Esophagus mucosa (tissue), 1 donor: ENCODE measurements at places on chromosomes 16 and 17. TPM values are rescaled to one million over a fixed set of nuclear protein-coding genes. Genes with fewer than 3 reads are reported as not detected.

Gene OGFOD1
- 39.0 TPM for total RNA-seq

Gene CACNG4
- 0.08 TPM for total RNA-seq

Gene C1QL1
- total RNA-seq: 0.12 TPM

Gene NUBP2
- 45.6 TPM for total RNA-seq

Gene SNTB2
- total RNA-seq: 25.2 TPM

Gene TSPOAP1
- 2.6 TPM for total RNA-seq

Gene ZNF500
- 5.2 TPM for total RNA-seq

Gene DHRS7C
- total RNA-seq: not detected

Gene CD7
- total RNA-seq: 0.80 TPM

Gene BAIAP3
- total RNA-seq: 2.0 TPM

Gene CDRT15
- not detected for total RNA-seq

Gene CLEC19A
- total RNA-seq: not detected

Gene KRT25
- not detected for total RNA-seq

Gene SYCE1L
- 6.0 TPM for total RNA-seq

Gene GSG1L2
- total RNA-seq: not detected

Gene SDR42E1
- 14.5 TPM for total RNA-seq

Gene HBA1
- total RNA-seq: 7.9 TPM

Gene CRK
- 42.2 TPM for total RNA-seq

Gene CFAP97D1
- total RNA-seq: not detected

Gene CCL4
- total RNA-seq: not detected

Gene ITGAX
- 1.9 TPM for total RNA-seq

Gene HOXB2
- total RNA-seq: 14.1 TPM

Gene ZG16B
- 15.3 TPM for total RNA-seq

Gene SMPD3
- 0.52 TPM for total RNA-seq

Gene CCL23
- 0.92 TPM for total RNA-seq
